ENCODE measurements at places on chromosomes 6 and 20.

- DNase-seq = peak; percentile 58
These were observed 278.4 kb downstream of the LRFN2 start for GRCh38 chr6:40308533-40309306.

DNA sequence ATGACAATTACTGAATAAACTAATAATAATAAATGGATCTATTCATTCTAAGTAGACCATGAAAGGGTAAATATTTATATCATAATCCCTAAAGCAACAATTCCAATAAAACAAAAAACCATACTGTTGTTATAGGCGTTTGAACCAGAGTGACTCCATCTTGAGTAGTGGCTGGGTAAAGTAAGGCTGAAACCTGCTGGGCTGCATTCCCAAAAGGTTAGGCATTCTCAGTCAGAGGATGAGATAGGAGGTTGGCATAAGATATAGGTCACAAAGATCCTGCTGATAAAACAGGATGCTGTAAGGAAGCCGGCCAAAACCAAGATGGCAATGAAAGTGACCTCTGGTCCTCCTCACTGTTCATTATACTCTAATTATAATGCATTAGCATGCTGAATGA, 8.3 kb downstream of the OR2H1 start:
- DNase-seq = no peak

GRCh38 chr6:74765486-74765885, 440.4 kb downstream of the COL12A1 start:
- DNase-seq = no peak

- DNase-seq = peak; percentile 18
These were observed 3.5 kb upstream of the HTR1B start for GRCh38 chr6:77466451-77467437.

DNA sequence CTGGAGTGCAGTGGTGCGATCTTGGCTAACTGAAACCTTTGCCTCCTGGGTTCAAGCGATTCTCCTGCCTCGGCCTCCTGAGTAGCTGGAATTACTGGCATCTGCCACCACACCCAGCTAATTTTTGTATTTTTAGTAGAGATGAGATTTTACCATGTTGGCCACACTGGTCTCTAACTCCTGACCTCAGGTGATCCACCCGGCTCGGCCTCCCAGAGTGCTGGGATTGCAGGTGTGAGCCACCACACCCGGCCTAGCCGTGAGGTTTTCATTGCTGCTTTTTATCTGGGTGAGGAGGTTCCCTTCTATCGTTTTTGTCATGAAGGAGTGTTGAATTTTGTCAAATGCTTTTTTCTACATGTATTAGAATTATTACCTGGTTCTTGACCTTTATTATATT, 23.9 kb downstream of the SRC start:
- DNase-seq = no peak

GRCh38 chr6:35486005-35486925, 10.6 kb downstream of the TEAD3 start:
- DNase-seq = no peak

GRCh38 chr20:10466325-10466724, 31.2 kb downstream of the SLX4IP start:
- no peak for DNase-seq

- no peak for DNase-seq
These were observed 46.0 kb downstream of the ABHD12 start for GRCh38 chr20:25344634-25345033.

DNA sequence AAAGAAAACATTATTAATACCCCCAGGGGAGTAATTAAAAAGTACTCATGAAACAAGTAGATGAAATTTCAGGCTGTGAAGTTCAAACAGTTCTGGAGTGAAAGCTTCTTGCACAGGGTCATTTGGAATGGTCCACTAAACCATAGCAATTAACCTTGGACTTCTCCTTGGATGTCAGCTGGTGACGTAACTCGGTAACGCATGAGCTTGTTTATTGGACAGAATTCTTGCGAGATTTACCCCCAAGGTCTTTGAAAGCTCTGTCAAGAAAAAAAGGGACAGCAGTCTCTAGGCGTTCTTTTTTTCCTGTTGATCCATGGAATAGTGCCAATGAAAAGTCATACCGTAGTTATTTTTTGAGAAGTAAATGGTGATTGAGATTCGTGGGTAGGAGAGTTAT, 2.2 kb downstream of the CD83 start:
- DNase-seq = no peak

- DNase-seq = no peak
These were observed 4.3 kb downstream of the ZBTB9 start for GRCh38 chr6:33458676-33459075.

DNA sequence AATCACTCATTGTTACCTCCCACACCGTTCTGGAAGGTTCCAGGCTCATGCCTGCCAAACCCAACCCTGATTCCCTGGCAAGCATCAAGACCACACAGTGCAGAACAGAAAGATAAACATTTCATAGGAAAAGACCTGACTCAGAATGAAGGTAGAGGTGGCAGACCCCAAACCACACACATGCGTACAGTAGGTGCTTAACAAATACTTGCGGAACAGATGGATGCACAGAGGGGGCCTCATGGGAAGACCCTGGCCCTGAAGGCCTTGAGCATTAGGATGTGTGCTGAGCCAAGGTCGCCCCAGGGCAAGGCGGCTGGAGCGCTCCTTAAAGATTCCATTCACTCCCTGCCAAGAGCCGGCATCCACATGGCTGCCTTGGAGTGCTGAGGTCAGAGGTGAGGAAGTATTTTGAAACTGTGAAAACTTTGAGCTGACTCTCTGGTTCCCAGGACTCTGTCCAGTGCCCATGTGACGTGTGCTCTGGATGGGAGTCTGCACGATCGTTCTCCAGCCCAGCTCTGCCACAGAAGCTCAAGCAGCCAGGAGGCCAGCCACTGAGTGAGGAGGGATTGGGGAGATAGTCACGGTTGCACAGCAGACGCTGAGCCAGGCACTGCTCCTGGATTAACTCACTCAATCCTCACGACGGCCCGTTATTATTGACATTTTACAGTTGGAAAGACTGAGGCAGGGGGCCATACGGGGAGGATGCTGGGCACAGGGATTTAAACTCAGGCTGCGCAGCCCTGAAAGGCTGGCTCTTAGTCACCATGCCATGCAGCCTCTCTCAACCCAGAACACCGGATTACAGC, 65.5 kb upstream of the AFDN start:
- no peak for DNase-seq

DNA sequence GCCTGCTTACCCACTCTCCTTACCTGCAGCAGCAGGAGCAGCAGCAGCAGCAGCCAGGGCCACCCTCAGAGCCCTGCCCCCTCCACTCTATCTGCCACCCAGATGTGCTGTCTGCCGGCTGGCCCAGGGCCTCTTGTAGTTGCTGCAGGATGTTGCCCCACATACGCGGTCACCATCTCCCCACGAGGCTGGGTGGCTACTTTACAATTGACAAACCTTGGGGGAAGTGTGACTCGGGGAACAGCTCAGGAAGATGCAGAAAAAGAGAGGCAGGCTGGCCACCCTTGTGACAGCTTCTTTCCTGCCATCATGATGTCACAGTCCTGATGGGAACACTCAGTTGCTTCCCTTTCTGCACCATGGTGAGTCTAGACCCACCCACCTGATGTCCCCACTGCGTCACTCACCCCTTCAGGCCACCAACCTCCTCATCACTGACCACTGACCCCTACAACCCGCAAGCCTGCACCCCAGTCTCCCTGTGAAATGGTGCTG, 14.5 kb downstream of the TREM1 start:
- DNase-seq = no peak

- no peak for DNase-seq
These were observed 67.3 kb downstream of the TRAM2 start for GRCh38 chr6:52509281-52510212.

DNA sequence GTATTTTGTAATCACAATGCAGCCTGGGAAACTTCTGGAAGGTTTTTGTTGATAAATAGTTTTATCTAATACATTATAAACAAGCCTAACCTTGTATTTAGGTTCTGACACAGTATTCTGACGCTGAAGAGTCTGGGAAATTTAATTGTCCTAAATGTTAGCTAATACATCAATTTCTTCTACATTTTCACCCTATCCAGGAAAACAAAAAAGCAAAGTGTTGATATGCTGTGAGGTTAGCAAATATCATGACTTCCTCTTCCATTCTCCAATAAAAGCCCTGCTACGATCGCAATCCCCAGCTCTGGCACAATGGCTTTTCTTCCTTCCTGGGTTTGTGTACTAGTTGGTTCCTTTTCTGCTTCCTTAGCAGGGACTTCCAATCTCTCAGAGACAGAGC, at the start of gene C6orf58:
C6orf58 (plus strand) TSS at position 301 of the 400 bp plus-strand sequence; CDS start at position 313, 12 bp downstream.
- no peak for DNase-seq

DNA sequence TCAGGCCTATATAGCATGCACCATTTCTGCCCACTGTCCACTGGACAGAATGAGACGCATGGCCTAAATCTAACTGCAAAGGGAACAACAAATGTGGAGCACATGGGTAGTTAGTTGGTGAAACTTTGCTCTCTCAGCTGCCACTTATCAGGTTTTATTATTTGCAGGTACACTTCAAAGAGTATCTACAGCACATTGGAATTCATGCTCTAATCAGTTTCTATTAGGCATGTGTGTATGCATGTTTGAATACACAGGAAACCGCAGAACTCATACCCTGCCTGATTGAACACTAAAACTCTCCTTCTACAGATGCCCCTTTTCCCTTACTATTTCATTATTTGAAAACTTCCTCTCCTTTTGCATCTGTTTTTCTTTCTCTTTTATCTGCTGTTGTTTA, 97.4 kb upstream of the HSF2 start:
- no peak for DNase-seq

DNA sequence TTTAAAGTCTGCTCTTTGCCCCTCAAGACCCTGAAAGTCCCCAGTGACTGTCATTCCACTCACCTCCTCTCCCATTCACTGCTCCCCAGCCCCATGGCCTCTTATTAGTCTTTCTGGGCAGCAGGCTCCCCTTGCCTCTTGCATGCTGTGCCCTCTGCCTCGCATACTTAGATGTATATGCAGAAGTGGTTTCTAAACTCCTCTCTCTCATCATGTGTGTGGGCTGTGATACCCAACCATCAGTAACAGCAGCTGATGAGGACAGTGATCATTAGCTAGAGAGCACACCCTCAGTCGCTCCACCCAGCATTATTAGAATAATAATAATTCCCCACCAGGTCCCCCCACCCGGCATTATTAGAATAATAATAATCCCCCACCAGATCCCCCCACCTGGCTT, 14.5 kb downstream of the PKIG start:
- no peak for DNase-seq

DNA sequence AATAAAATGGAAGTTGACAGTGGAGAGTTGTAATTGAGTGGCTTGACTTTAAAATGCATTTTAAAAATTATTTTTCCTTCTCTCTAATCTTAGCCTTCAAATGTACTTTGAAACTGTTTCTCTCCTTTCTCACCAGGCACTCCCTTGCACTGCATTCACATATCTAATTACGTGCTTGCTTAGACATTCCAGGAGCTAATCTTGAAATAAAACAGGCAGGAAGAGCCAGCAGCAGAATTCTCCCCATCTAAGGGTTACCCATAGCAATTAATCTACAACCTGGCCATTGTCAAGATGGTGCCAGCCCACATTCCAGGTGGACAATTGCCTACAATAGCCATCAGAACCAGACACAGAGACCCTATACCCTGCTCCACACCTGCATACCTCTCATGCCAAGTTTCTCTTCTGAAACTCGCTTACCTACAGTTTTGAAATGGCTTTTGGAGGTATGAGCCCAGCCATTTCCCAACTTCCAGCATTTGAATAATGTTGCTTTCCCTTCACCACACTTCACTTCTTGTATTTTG, 167.6 kb upstream of the GJE1 start:
- no peak for DNase-seq

GRCh38 chr6:106702451-106703110, 73.2 kb downstream of the QRSL1 start:
- DNase-seq = no peak

GRCh38 chr6:135231469-135231844, 50.3 kb downstream of the MYB start:
- peak; percentile 41 for DNase-seq

DNA sequence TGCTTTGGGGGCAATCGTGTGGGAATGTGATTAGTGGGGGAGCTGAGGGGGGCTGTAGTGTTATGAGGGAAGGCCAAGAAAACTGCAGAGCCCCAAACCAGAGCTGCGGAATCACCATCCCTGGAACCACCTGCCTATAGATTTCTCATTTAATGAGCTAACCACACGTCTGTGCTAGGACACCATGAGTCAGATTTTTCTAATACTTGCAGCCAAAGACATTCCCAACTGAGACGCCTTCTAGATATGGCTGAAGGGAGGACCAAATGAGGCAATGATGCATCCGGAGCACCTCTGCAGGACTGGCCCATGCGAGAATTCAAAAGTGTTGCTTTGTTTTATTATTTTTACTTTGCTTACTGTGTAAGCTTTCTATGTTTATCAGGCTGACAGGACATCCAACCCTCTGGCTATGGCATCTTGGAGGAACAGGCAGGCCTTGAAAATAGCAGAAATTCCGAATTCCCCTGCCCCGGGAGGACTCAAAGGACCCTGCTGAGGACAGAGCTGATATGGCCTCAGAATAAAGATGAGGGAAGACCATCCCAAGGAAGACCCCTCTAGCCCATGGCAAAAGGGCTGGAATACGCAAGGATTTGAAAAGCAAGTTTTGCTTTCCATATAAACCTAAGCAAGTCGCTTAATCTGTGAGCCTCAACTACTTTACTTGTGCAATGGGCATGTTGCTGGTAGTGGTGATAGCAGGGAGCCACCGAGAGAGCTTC, 3.1 kb upstream of the PTGIS start:
- no peak for DNase-seq

GRCh38 chr6:25601800-25602673, 50.0 kb upstream of the SCGN start:
- no peak for DNase-seq

- no peak for DNase-seq
These were observed 41.9 kb upstream of the SIM1 start for GRCh38 chr6:100506651-100507050.

GRCh38 chr6:116764629-116764960, 924 bp downstream of the FAM162B start:
- DNase-seq = no peak

DNA sequence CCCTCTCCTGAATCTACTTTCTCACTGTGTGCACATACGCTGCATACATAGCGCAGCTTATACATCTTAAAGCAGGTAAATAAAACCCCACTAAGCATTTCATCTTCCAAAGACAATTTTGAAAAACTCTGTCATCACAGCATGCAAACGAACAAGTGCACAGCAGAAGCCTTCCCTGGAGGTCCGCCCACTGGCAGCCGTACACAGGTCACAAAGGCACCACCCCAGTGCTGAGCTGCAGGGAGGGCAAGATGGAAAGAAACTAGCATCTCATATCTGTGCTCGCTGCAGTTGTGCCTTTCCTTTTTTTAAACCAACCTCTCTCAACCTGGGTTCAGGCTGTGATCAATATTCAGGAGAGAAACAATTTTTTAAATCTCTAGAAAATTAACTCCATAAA, 73.3 kb downstream of the HUS1B start:
- DNase-seq = no peak

- DNase-seq = peak; percentile 30
These were observed 10.2 kb downstream of the RPRD1B start for GRCh38 chr20:38043512-38044300.

GRCh38 chr6:17318435-17319165, 37.4 kb downstream of the RBM24 start:
- DNase-seq = no peak

GRCh38 chr6:20437639-20438038, 36.0 kb downstream of the E2F3 start:
- no peak for DNase-seq

Data from stimulated activated naive CD8-positive, alpha-beta T cell treated with anti-CD3 and anti-CD28 coated beads, Interleukin-15, amount 100 ng/mL, for 72 hours (primary cell).